Fibroblast of skin of left biceps (primary cell): ENCODE measurements at places on chromosomes 2 and 18.
A peak's percentile ranks its signal among the peaks of the same experiment; 100 is the strongest.

GRCh38 chr2:64751286-64752260 lies 97.9 kb upstream of the SERTAD2 start:
- peak; percentile 28 for DNase-seq

GRCh38 chr2:8987410-8987809 lies 16.1 kb downstream of the MBOAT2 start:
- DNase-seq: no peak

GRCh38 chr2:167424803-167425755 lies 536.8 kb downstream of the XIRP2 start:
- DNase-seq: no peak

GRCh38 chr18:21662581-21662980 lies 42.0 kb downstream of the ABHD3 start:
- no peak for DNase-seq

- DNase-seq: no peak
These were observed 159.2 kb downstream of the GALNT3 start for GRCh38 chr2:165634855-165635254.

DNA sequence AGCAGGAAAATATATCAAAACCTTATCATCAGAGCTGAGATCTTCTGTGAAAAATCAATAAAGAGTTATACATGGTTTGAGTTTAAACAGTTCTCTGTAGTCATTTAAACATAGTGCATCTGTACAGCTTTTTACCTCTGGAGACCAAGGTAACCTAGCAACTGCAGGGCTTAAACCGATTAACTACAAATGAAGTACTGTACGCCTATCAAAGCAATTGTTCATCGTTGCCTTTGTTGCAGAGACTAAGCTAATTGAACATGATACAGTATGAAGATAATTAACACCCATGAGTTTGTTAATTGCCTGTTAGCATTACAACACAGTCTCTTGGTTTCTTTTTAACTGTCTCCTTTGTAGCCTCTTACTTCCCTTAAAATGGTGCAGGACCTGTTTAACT lies 147.9 kb downstream of the LNPK start:
- DNase-seq: no peak

DNA sequence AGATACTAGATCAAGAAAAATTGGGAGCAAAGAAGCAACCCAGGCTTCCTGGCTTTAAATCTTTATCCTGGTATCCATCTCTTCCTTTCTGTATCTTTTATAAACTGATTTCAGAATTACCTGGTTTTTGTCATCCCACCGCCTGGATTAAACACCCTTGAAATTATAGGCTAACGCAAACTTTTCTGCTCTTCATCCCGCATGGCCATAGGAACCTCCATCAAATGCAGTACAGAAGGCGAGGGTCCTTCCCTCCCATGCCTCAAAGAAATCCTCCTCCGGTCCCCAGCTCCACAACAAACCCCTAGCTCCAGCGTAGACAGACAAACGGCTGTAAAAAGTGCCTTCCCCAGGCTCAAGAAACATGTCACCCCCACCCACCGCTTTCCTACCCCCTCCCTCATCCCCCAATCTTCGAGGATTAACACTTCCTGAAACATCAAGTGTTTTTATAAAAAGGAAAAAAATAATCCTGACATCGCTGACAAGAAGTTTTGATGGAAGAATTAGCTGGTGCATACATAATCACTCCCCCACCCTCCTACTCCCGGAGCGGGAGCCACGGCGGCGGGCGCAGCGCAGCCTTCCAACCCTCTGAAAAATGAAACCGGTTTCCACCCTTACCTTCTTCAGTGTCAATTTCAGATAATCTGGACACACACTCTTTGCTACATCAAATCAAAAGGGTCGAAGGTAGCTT lies 7.6 kb downstream of the DLX1 start:
- DNase-seq: no peak

- DNase-seq: no peak
These were observed 110.1 kb downstream of the PID1 start for GRCh38 chr2:229160984-229161383.

GRCh38 chr2:184444623-184445223 lies 153.6 kb upstream of the ZNF804A start:
- DNase-seq: no peak

- no peak for DNase-seq
These were observed 94.8 kb downstream of the SH3BP4 start for GRCh38 chr2:235046589-235046988.

GRCh38 chr2:86556508-86556907 lies 6.7 kb downstream of the CHMP3 start:
- DNase-seq: no peak

DNA sequence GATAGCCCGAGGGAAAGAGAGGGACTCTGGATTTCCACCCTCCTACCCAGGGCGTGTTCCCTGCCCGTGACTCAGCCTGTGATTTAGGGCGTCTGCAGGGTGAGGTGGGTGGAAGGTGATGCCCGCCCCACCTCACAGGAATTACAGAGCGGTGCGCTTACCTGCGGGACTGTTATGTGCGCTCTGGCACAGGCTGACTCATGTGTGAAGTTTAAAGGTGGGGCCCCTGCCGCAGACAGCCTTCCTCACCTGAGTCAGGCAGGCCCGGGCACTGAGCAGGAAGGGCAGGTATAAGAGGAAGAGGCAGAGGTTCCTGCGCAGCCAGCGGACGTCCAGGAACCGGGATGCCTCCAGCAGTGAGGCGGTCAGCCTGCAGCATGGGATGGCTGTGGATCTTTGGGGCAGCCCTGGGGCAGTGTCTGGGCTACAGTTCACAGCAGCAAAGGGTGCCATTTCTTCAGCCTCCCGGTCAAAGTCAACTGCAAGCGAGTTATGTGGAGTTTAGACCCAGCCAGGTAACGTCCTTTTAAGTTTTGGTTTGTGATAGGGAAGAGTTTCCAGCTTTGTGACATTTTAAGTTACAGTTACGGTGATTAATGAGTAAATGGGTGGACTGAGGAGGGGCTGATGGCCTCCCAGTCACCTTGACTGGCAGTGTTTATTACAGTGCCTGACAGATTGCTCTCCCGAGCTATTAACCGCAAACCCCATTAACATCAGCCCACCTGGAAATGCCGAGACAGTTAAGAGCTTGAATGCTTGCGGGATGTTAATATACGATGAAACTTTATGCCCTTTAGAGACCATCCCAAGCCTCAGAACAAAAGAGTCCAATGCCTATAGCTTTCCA lies 141.6 kb upstream of the TTC39C start:
- DNase-seq: no peak

DNA sequence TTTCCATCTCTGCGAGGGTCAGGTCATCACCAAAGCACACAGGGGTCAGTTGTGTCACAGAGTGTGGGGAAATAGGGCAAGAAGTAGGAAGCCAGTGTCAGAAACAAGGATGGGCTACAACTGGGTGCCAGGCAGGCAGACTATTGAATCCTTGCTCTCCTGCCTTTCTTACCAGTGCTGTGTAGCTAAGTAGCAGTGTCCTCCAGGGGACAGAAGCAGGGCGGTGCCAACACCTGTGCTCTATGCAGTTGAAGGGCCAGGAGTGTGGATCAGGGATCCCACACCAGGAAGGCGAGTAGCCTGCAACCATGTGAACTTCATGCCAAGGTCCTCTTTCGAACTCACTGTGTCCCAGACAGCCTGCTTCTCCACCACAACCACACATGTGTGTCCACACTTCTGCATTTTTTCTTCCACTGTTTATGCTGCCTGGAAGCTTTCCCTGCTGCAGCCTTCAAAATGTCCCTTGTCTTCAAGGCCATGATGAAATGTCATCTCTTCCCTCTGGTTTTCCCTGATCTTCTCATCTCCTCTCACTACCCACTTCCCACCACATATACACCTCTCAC lies 25.4 kb upstream of the REG3G start:
- DNase-seq: no peak

GRCh38 chr18:44051026-44051425 lies 629.7 kb upstream of the SETBP1 start:
- no peak for DNase-seq

GRCh38 chr18:8869696-8870095 lies 164.3 kb downstream of the MTCL1 start:
- no peak for DNase-seq

DNA sequence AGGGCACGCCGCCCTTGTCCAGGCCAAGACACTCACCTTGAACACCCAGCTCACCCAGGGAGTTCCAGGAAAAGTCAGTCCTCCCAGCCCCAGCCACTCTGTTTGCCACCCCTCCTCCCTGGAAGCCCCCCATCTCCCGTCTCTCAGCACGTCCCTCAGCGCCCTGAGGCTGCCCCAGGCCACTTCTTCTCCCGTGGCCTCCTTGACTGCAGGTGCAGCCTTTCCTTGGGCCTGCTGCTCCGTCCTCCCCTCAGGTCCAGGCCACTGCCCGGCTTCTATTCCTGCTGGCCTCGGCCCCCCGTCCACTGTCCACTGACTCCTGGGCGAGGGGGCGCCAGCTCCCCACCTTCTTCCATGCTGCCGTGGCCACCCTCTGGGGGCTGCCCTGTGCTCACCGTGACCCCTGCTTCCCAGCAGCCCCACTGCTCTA lies 239.1 kb downstream of the HDAC4 start:
- no peak for DNase-seq
